CD8-positive, alpha-beta memory T cell (primary cell): ENCODE measurements at places on chromosomes 7 and 10. TPM values are rescaled to one million over a fixed set of nuclear protein-coding genes. Genes with fewer than 3 reads are reported as not detected.

- DNase-seq, result no peak
Observed at GRCh38 chr7:30904561-30904960, 7.1 kb upstream of the AQP1 start.

DNA sequence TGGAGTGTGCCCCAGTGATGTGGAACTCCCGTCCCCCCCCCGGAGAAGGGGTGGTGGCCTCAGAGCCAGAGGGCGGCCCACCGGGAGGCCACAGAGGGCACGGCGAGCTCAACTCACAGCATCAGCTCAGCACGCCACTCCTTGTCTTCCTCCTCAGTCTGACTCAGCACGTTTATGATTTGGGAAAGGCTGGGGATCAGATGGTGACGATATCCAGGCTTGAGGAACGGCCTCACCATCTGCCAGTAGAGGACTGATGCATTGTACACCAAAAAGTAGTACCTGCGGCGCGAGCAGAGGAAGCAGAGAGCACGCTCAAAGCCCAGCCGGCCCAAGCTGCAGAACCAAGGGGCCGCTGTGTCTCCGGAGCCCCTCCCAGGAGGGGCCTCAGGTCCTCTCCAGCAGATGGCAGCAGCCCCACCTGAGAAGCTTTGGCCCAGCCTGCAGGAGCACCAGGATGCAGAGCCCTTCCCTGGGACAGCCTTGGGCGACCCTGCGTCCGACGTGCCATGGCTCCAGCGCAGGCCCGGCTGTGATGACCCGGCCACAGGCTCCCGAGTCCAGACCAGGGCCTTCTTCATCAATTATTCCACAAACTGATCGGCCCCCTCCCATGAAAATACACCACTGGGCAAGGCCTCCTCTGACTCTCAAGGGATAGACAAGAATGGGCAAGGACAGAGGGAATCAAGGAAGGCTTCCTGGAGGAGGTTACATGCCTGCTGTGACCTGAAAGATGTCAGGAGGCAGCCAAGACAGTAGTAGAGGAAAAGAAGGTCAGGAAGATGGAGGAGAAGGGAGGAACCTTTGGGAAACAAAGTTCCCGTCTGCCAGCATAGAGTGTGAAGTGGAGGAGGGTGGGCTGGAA is 3.7 kb downstream of the CFAP46 start:
- no peak for DNase-seq

DNA sequence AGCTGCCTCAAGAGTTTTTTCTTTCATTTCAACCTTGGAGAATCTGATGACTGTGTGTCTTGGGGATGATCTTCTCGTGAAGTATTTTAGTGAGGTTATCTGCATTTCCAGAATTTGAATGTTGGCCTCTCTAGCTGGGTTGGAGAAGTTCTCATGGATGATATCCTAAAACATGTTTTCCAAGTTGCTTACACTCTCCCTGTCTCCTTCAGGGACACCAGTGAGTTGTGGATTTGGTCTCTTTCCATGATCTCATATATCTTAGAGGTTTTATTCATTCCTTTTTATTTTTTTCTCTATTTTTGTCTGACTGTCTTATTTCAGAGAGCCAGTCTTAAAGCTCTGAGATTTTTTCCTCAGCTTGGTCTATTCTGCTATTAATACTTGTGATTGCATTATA is 282.3 kb upstream of the CSTF2T start:
- no peak for DNase-seq

Gene PDZD7
- total RNA-seq, result 0.33 TPM
